NCI-H82 (cell line): ENCODE measurements at places on chromosomes 11 and 22.

- no peak for DNase-seq
These were observed 10.9 kb upstream of the CAPN5 start for GRCh38 chr11:77055913-77056312.

- no peak for DNase-seq
These were observed 207.1 kb upstream of the PLET1 start for GRCh38 chr11:112467721-112468120.

DNA sequence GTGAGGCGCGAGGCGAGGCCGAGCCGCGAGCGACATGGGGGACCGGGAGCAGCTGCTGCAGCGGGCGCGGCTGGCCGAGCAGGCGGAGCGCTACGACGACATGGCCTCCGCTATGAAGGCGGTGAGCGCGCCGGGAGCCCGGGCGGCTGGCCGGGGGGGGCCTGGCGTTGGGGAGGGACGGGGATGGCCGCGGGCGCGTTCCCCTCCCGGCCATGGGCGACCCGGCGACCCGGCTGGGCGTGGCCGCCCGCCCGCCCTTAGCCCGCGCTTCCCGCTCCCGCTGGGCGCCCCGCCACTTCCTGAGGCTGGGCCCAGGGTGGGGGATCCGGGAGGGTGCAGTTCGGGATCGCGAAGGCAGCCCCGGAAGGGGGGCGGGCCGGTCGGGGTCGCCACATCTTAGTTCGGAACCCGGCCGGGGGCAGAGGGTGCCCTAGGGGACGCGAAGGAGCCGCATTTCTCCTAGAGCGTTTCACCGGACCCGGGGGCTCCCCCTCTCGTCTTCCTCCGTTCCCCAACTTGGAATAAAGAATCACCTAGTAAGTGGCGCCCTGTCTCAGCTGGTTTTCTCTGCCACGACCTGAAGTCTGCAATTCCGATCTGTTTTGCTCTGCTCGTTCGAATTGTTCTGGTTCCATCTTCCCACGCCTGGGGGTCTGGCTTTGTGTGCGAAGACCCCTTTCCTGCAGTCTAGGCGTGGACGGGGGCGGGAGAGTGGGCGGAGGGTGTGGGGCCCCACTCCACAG is 536 bp downstream of the YWHAH start:
- peak; percentile 48 for DNase-seq

DNA sequence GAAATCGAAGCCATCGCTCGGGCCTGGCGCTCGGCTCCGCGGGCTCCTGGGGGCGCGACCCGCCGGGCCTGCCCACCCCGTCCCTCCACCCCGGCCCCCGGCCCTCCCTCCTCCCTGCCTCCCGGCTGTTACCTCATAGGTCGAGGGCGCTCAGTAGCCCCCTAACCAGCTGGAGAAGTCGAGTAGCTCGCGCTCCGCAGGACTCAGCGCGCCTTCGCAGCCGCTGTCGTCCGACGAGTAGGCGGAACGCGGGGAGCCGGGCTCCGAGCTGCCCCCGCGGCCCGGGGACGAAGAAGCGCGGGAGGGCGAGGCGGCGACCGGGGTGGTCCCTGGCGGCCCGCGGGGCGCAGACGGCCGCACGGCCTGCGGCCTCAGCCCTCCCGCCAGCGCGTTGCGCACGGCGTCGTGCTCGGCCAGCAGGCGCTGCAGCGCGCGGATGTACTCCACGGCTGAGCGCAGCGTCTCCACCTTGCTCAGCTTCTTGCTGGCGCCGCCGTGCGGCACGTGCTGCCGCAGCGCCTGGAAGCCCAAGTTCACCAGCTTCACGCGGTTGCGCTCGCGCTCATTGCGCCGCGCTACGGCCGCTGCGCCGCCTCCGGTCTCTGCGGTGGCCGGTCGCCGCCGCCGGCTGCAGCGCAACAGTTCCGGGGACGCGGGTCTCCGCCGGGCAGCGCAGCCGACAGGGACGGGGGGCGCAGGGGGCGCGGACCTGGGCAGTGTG is 627 bp downstream of the ASCL2 start:
- peak; percentile 28 for DNase-seq

- DNase-seq: no peak
These were observed 6.8 kb downstream of the APIP start for GRCh38 chr11:34909415-34909814.
